CD4-positive, alpha-beta T cell treated with Interleukin-2 at 100 ng/mL for 4 hours (primary cell): ENCODE measurements at places on chromosomes 12 and 14.

- no peak for DNase-seq
Observed at GRCh38 chr14:93076755-93077154, 39.0 kb downstream of the ITPK1 start.

GRCh38 chr14:77390188-77390587 is 13.0 kb downstream of the SAMD15 start:
- DNase-seq = no peak

GRCh38 chr12:119949594-119949993 is 39.4 kb upstream of the BICDL1 start:
- no peak for DNase-seq

- no peak for DNase-seq
Observed at GRCh38 chr12:111768159-111768895, 1.6 kb downstream of the ALDH2 start.

DNA sequence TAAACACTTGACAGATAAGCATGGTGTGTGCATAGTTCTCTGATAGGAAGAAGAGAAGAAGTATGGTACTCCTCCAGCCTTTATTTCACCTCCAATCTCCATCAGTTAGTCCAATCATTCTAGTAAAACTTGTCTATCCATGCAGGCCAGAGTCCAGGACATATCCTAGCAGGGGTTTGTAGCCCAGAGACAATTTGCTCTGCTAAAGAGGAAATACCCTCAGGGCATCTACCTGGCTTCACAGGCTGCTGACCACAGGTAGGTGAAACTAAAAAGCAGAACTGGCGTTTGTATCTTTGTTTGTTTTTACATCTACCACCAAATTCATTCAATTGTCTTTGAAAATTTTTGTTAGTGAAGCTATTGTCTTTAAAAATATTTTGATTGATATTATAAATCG is 717.6 kb downstream of the FSCB start:
- DNase-seq = no peak

GRCh38 chr14:92680781-92681650 is 67.4 kb downstream of the LGMN start:
- DNase-seq = peak; percentile 84

DNA sequence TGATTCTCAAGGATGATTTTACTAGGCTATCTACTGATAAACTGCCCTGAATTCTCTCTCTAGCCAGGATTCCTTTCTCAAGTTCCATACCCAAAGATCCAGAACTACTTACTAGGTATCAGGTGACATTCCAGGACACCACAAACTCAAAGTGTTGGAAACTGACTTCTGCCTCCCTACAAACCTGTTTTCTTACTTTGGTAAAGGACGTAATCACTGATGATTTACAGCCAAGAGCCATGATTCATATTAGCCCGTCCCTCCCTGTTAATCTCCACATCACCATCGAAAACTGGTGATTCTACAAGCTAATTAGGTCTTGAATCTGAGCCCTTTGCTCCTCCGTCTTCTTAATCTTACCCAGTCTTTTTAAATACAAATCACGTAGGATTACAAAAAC is 1.0 kb upstream of the ATG14 start:
- DNase-seq = no peak

GRCh38 chr14:97408503-97408902 is 611.3 kb downstream of the VRK1 start:
- peak; percentile 7 for DNase-seq

- no peak for DNase-seq
Observed at GRCh38 chr12:92695577-92695976, 7.2 kb upstream of the PLEKHG7 start.

- DNase-seq = no peak
Observed at GRCh38 chr14:29197557-29197956, 431.0 kb downstream of the FOXG1 start.

- no peak for DNase-seq
Observed at GRCh38 chr14:65211341-65211987, 109.1 kb upstream of the MAX start.

- no peak for DNase-seq
Observed at GRCh38 chr12:100799770-100800169, 5.2 kb downstream of the ANO4 start.

DNA sequence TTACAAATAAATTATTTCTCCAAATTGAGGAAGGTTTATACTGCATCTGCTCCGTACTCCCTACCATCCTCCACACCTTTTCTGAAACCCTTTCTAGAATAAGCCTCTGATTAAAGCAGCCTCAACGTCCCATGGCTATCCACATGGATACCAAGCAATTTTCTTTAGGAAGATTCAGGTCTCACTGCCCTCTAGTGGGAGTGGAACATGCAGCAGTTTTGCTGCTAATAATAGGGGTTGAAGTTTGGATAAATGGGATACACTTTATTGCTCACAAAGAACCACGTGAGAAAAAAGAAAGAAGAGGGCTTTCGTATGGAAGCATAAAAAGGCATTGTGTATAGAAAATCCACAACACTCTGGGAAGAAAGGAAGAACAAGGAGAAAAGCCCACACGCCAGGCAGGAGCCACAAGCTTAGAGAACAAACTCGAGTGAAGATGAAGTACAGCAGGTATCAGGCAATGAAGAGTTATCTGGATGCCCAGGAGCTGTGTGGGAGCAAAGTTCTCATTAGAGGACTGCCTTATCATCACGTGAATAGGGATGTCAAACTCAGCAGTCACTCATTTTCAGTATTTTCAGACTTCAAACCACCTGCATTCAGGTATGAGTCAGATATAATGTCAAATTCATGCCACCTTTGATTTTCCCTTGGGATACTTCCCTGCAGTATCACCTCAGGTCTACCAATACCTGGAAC is 45.8 kb downstream of the CCER1 start:
- DNase-seq = no peak

GRCh38 chr12:132948146-132949066 is 7.7 kb downstream of the ZNF605 start:
- no peak for DNase-seq

DNA sequence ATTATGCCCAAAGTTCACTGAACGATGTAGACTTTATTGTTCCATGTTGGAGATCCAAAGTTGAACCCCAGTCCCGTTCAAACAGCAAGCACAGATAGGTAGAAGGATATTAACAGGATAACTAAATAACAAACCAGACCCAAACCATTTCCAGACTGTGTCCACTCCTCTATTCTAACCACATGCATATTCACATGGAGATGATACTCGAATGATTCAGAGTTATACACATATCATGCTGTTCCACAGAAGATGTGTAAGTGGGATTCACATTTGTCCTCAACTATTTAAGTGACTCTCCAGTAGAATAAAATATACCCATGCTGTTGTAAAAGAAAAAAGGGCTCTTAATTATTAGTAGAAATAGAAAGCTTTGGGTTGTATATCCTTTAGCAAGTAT is 185.9 kb downstream of the ITPR2 start:
- no peak for DNase-seq
